ENCODE measurements at places on chromosomes 6 and 20.

DNA sequence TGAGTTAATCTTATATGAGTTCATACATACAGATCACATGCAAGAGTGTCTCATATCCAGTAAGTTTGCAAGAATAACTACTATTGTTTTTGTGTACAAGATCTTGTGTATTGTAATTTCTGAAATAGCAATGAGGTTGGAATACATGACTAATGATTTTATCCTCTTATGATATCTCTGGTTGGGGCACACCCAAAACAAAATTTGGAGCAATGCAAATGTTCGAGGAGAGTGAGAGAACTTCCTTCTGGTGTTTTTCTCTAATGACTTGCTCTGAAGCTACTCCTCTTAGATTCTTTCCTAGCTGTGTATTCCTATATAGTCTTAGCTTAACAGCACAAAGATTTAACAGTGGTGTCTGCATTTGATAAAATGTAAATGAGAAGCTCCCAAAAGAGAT is 252.5 kb downstream of the LAMA2 start:
- no peak for DNase-seq

DNA sequence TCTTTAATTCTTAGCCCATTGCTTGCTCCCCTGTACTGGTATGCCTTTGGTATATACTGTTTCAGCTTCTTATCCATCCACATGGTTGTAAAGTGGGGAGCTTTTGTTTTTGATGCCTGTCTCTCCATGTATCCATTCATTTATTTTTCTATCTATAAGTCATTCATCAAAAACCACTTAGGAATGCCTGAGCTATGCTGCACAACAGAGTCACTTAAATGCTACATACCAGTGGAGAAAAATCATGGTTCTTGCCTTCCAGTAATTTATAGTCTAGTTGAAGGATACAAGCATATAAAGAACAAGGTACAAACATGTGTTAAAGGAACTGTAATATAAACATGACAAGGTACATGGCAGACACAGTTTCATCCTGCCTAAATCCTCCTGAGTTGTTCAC is 347.3 kb downstream of the NRN1 start:
- no peak for DNase-seq

DNA sequence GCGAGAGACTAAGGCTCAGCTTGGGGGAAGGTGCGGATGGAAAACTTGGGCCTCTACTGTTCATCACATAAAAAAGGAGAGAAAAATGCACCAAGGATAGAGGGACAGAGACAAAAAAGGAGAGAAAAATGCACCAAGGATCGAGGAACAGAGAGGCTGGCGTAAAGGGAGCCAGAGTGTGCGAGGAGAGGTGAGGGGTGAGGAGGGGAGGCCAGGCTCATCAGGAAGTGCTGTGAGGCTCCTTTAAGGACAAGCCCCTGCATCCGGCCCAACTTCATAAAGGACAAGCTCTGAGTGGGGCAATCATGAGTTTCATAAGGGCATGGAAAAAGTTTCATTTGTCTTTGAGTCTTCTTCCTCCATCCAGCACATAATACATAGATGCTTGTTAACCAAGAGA is 117.2 kb upstream of the NXT1 start:
- no peak for DNase-seq

DNA sequence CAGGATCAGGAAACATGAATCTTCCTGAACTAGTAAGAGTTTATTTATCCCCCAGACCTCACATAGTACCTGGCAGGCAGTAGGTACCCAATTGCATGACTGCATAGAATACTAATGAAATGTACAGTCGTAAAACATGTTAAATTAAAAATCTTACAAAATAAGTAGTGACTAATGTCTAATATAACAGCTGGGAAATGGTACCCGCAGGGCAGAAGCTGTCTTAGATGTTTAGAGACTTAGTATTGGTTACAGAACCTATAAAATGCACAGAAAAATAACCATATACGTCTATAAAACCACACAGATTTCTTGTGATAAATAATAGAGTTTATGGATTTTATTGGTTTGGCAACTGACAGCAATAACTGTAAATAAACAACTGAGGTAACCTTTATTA is 139.1 kb upstream of the GMDS start:
- DNase-seq = no peak

GRCh38 chr20:33549229-33549999 is 59.5 kb downstream of the CBFA2T2 start:
- DNase-seq = no peak

DNA sequence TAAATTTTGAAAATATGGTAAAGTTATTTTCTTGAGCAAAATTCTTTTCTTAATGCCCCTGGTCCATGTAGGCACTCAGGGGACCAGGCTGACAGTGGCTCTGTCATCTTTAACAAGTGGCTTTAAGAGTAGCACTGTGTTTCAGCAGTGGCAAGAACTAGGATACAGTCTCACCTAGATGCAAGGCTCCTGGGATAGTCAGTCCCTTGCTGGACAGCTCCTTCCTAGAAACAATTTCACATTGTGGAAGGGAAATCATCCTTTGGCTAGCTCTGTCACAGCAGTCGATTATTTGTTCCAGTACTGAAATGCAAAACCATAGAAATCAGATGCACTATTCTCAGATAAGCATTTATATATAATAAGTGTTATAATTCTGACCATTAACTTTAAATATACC is 175.4 kb upstream of the KCNQ5 start:
- no peak for DNase-seq

DNA sequence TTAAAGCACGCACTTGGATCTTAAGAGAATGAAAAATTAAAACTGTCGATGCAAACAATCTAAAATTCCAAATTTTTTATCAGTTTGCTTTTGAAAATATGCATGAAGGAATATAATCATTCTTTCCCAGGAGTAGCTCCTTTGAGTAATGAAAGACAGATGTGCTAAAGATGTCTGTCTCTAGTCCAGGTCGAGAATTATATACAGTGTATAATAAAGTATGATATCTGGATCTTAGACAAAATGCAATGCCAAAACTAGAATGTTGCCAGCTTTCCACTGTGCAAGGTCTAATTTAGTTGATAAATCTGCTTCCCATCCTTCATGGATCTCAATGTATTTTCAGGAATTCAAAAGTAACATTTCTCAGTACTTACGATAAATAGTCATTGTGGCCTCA is 65.1 kb upstream of the ADGRG6 start:
- DNase-seq = no peak

DNA sequence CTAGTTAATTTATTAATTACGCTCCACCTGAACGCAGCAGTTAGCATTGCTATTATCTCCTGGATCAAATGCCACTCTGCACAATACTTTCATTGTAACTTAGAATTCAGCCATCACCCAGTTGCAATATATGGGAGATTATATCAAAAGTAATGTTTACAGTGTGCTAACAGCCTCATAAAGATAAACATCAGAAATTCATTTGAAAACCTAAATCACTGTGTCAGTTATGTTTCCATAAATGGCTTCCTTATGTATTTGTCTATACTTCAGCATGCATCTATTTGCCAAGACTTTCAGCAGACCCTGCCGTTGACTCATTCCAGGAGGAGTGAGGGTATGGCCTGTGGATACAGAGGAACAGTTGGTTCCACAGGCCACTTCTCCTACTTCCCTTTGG is 300.1 kb downstream of the TFAP2B start:
- no peak for DNase-seq

DNA sequence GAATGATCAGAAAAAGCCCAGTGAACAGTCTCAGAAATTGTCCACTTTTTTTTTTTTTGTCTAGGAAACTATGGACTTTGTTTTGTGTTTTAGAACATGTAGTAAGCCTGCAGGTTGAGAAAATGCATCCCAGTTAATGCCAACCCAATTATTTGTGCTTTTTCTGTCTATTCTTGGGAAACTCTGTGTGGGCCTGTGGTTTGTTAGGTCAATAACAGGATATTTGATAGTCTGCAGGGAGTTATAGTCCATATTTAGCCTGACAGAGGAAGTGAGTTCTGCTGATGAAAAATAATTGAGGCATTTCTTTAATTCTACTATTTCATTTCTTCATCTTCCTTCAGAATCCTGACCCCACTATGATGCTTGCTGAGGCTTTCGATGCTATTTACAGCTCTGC is 154.0 kb upstream of the LAMP5 start:
- no peak for DNase-seq

GRCh38 chr6:112743323-112743722 is 396.2 kb downstream of the RFPL4B start:
- DNase-seq = no peak

DNA sequence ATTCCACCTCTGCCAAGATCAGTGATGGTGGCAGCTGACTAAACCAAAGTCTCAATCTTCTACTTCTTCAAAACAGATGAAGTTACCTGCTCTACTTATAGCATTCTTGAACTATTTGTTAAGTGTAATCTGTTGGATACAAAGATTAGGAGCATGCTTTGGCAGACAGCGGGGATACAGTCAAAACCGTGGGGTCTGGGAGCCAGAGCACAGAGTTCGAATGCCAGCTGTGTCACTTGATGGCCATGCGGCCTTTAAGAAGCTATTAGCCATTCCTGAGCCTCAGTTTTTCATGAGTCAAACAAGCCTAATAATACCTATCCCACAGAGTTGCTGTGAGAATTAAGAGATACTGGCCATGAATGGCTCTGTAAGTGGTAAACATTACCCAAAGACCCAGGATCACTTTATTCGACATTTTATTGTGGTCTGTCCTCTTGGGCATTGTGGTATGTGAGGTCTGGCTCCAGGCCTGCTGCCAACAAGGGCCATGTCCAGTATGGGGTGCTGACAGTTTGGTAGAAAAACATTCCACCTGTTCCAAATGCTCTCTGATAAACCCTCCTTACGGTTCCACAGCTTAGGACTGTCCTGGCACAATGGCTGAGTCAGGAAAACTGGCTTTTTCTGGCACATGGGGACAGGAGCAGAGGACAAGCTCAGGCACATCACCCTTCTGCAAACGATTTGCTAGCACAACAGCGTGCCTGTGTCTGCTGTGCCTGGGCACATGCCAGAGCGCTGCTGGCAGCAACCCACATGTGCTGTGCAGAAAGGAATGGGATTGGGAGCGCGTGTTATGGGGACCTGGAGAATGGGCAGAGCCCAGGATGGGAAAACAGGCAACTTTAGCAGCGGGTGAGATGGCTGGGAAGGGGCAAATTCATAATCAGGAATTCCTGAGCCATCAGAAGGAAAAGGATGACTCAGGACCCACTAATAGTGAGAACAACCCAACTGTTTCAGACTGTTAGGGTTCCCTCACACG is 15.7 kb upstream of the FAM83C start:
- no peak for DNase-seq

DNA sequence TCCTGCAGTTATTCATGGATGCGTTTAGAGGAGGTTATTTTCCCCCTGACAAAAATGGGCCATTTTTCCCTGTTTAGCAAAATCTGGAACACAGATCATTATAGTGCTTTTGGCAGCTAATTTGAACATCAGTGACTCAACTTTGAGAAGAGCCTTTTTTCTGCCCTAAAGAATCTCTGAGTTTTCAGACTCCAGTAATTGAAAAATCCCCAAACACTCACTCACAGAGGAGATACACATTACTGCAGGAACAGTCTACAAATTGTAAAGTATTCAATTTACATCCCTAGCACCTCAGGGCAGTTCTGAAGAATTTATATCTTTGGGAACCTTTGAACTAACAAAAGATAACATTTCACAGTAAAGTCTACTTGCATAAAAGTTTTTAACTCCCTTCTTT is 966.6 kb upstream of the SLC35B3 start:
- no peak for DNase-seq

DNA sequence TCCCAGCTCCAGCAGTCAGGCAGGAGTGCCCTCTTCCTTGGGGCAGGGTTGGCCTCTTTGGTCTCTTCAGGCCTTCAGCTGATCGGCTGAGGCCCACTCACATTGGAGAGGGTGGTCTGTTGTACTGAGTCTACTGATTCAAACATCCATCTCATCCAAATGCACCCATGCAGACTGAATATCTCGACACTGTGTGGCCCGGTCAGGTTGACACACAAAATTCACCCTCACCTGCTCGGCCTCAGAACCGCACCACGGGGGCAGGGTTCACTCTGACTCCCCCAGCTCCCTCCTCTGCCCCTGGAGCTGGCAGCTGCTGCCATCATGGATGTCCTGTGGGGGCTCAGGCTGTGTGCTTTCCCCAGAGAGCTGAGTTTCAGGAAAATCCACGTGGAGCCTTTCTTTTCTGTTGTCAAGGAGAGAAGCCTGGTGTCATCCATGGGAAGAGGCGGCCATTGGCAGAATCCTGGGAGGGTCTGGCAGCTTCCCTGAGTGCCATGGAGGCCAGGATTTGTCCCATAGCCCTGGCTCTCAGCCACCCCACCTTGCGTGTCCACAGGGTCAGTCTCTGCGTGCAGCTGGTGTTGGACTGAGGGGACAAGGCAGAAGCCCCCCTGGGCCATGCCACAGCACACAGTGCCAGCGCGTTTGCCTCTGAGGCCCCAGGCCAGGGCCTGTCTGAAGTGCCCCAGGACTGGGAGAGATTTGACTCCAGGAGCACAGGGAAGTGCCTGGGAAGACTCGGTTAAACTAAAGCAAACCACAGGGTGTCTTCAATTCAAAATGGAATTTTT is 114.1 kb downstream of the ERMARD start:
- DNase-seq = no peak

GRCh38 chr20:62979876-62980373 is 26.8 kb downstream of the BHLHE23 start:
- DNase-seq = no peak

DNA sequence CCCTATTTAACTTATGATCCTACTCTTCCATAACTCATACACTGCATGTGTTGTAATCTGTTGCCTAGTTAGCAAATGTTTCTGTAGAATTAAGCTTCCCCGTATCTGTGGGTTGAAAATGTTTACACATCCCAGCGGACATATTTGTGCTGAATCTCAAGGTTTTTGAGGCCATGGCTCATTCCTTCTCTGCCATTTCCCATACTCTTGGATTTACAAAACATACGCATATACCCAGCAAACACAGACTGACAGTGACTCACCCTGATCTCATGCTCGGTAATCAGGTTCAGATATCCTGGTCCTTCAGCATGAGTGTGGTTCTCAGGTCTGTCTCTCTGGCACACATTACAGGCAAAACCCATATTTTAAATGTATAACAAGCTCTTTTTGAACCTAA is 58.7 kb downstream of the AGPAT4 start:
- DNase-seq = no peak

DNA sequence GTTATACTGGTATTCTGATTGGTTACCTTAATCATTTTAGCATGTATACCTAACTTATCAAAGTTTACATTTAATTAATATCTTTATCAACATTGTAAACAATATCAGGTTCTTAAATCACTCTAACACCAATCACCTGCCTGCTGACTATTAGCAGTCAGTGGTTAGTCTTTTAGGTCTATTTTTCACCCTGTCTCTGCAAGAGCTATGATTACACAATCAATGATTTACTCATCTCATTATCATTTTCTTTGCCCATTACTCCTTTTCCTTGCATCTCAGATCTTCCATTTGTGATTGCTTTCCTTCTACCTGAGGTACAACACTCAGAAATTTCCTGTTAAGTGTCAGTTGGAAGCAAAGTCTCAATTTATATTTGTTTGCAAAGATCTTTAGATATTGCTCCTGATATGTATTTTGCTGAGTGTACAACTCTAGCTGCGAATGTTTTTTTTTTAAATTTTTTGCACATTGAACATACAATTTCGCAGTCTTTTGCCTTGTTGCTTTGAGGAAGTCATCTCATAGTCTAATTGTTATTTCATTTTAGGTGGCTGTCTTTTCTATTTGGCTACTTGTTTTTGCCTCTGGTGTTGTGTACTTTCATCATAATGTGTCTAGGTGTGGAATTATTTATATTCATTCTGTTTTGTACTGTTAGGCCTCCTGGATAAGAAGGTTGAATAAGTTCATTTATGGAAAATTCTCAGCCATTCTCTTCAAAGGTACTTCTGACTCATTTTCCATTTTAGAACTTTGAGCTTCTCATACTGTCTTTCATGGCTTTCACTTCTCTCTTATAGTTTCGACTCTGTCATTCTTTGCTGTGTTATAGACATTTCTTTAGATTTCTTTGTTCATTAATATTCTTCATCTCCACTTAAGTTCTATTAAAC is 104.9 kb upstream of the CEP162 start:
- no peak for DNase-seq
